ENCODE measurements at places on chromosomes 13 and 19. TPM values are rescaled to one million over a fixed set of nuclear protein-coding genes. Genes with fewer than 3 reads are reported as not detected.

- no peaks in the 10 kb centered on the region for H3K27me3 ChIP-seq
- peak overlapping the region; percentile 66 for H3K4me3 ChIP-seq
- peaks cover 53% of the 10 kb centered on the region for H3K4me1 ChIP-seq
These were observed 1.3 kb downstream of the CSNK1G2 start for GRCh38 chr19:1942078-1942933.

GRCh38 chr19:37920591-37921450, 13.8 kb downstream of the SIPA1L3 start:
- H3K4me1 ChIP-seq: no peaks in the 10 kb centered on the region
- no peaks in the 10 kb centered on the region for H3K27me3 ChIP-seq
- no peak overlapping the region for H3K4me3 ChIP-seq
- no peak overlapping the region for H3K27ac ChIP-seq

- no peak overlapping the region for H3K27ac ChIP-seq
- no peaks in the 10 kb centered on the region for H3K4me1 ChIP-seq
- H3K4me3 ChIP-seq: no peak overlapping the region
- no peak for DNase-seq
These were observed 38.3 kb upstream of the CEACAM20 start for GRCh38 chr19:44567745-44568144.

GRCh38 chr19:10279737-10280442, 6.9 kb upstream of the ICAM4 start:
- no peak for DNase-seq
- no peak overlapping the region for H3K4me3 ChIP-seq
- no peaks in the 10 kb centered on the region for H3K4me1 ChIP-seq
- H3K27me3 ChIP-seq: no peaks in the 10 kb centered on the region

GRCh38 chr19:2312820-2313501, 5.0 kb upstream of the LINGO3 start:
- H3K4me1 ChIP-seq: peaks cover 3% of the 10 kb centered on the region
- H3K27ac ChIP-seq: no peak overlapping the region
- no peaks in the 10 kb centered on the region for H3K36me3 ChIP-seq
- no peak overlapping the region for H3K4me3 ChIP-seq
- H3K27me3 ChIP-seq: peaks cover 69% of the 10 kb centered on the region

DNA sequence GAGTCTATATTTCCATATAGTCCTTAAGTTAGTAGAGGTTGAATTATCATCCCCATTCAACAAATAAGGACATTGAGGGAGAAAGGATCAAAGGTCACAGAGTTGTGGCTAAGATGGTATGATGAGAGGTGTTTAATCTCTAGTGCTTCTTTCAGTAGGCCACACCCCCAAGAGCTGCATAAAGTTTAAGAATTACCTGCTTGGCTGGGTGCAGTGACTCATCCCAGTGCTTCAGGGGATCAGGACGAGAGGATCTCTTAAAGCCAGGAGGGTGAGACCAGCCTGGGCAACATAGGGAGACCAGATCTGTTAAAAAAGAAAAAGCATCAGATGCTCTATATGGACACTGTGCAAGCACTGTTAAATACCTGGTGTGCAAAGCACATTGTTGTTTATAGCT, 560.0 kb upstream of the KLHL1 start:
- DNase-seq: no peak
- H3K27ac ChIP-seq: no peak overlapping the region
- H3K4me1 ChIP-seq: no peaks in the 10 kb centered on the region
- H3K4me3 ChIP-seq: no peak overlapping the region

DNA sequence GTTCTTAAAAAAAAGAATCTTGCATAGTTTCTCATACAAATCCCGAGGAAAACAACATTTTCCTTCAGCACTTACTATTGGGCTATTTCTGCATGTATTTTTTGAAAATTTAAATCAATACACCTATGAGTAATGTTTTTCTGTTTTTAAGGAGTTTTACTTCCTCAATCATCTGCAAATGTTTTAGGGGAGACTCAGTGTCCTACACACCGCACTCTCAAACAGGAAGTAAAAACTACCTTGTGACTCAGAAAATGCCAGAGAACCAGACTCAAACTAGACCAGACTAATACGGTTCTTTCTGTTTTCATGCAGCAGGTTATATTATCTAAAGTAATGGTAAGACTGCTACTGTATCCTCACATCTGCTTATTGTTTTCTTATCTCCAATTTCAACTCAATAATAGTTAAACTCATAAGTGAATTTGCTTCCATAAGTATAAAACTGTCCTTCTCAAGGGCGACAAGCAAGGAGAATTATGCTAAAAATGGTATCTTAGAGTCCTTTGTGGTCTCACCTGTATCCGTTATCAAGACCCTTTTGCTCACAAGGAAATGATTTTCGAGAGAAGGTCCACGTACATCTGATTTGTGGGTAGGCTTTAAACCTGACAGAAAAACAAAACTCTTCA, 52.5 kb downstream of the FLT3 start:
- H3K4me1 ChIP-seq: no peaks in the 10 kb centered on the region
- DNase-seq: no peak
- no peak overlapping the region for H3K4me3 ChIP-seq
- H3K27me3 ChIP-seq: no peaks in the 10 kb centered on the region
- H3K27ac ChIP-seq: peak overlapping the region; percentile 62

DNA sequence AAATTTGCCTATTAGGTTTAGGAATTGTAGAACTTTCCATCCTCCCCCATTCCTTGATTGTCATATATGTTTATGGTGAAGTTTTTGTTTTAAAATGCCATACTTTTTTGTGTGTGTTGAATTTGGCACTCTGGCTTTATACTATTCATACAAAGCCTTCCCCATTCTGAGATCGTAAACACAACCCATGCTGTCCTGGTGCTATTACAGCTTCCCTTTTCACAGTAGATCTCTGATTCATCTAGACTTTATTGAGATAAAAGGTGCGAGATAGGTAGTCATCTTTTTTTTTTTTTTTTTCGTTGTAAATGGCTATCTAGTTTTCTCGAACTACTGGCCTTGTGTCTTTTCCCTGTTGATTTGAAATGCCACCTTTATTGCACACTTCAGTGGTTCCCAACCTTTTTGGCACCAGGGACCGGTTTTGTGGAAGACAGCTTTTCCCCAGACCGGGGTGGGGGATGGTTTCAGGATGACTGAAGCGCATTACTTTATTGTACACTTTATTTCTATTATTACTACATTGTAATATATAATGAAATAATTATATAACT, 94.6 kb downstream of the LRCH1 start:
- H3K4me3 ChIP-seq: no peak overlapping the region
- no peaks in the 10 kb centered on the region for H3K4me1 ChIP-seq
- no peak for DNase-seq
- no peak overlapping the region for H3K27ac ChIP-seq
- H3K36me3 ChIP-seq: no peaks in the 10 kb centered on the region

- no peaks in the 10 kb centered on the region for H3K36me3 ChIP-seq
- DNase-seq: no peak
- H3K27me3 ChIP-seq: no peaks in the 10 kb centered on the region
- H3K4me1 ChIP-seq: no peaks in the 10 kb centered on the region
These were observed 104.5 kb upstream of the SOX1 start for GRCh38 chr13:111962431-111962891.

Gene ZNF667
- total RNA-seq: 6.7 TPM

Gene MEIOSIN
- total RNA-seq: not detected
